Kidney (tissue), 22 donors: ENCODE measurements at places on chromosomes 7 and 10. TPM values are rescaled to one million over a fixed set of nuclear protein-coding genes. Genes with fewer than 3 reads are reported as not detected.

Gene C10orf62
- 1.6 TPM for total RNA-seq

Gene EPHA1
- 22.3 TPM for total RNA-seq

Gene GPR26
- not detected for total RNA-seq

Gene ADRB1
- 0.72 TPM for total RNA-seq

Gene GIGYF1
- 51.3 TPM for total RNA-seq

Gene TUBB8
- total RNA-seq: not detected

DNA sequence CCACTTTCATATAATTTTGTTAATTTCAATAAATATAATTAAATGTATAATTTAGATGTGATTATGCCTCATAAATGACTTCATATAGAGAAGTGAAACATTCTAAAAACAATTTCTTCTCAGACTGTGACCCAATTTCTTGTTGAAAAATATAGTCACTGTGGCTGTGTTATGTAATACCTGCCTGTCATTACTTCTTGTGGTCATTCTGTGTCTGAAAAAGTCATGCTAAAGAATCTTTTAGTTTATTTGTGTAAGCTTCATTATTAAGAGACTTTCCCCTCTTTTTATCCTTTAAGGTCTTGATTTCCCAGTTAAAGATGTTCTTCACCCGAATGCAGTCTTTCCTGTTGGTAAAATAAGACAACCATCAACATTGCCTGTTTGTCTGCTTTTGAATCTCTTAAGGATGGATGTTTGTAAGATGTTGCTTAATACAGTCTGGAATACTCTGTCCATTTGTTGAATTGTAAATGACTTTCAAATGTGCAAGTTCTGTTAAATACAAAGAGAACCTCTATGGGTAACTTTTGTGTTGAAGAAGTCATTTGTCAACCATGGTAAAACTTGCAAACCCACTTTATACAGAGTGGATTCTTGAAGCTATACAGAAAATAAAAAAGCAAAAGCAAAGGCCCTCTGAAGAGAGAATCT is 16.0 kb downstream of the KAT6B start:
- DNase-seq: no peak

DNA sequence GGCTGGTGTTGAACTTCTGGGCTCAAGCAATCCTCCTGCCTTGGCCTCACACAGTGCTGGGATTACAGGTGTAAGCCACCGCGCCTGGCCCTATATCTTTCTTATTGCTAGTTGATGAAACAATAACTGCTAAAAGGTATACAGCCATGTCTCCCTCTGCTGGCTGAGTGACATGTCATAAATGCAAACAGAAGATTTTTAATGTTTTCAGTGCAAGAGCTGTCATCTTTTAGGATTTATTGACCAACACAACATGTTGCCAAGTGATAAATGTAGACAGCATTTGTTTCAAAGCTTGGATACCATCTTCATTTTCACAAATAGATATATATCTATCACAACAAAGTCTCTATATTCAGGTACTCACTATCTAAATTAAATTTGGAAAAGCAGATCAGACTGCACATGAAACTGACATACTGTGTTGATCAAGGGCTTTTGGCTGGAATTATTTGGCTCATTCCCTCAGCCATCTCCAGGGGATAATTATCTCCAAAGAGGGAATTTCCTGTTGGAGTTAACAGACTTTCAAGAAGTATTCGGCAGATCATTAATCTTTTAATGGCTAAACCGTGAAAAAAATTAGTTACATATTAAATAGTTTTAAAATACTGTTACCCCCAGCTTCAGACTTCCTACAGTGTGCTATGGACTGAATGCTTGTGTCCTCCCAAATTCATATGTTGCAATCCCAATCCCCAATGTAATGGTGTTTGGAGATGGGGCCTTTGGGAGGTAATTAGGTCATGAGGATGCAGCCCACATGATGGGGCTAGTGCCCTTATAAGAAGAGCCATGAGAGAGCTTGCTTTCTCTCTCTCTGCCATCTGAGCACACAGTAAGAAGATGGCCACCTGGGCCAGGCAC is 41.3 kb upstream of the SRPK2 start:
- DNase-seq: peak; percentile 82

GRCh38 chr7:66145400-66146104 is 30.9 kb downstream of the CRCP start:
- DNase-seq: peak; percentile 97

DNA sequence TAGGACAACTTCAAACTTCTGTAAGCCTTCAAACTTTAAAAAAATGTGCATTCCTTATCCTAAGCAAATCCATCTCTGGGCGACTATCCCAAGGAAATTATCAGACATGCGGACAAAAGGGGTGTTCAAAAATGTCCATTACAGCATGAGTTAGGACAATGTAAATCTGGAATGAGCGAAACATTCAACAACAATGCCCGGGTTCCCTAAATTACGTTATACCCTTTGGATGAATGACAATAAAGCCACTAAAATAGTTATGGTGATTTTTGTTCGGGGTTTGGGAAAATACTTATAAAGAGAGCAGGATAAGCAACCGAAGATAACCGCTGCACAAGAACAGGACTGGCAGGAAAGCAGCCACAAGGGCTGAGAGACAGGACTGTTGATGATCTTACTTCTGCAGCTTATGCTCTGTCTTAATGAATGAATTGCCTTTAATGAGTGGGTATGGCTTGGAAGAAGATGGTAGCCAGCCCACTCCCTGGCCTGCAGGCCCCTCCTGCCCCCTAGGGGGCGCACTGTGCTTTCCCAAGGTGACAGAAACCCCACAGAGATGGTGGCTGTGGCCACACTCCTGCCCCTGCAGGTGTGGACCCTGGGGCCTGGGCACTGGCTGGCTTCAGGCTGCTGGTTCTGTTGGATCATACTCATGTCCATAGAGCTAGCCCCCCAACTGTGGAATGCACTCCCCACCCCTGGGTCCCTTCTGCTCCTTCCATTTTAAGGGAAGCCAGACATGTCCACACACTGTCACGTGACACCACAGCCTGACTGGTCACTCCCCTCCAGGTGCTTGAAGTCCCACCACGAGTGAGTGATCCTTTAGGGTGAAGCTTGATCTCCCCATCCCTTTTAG is 45.0 kb downstream of the ZCCHC24 start:
- DNase-seq: no peak

DNA sequence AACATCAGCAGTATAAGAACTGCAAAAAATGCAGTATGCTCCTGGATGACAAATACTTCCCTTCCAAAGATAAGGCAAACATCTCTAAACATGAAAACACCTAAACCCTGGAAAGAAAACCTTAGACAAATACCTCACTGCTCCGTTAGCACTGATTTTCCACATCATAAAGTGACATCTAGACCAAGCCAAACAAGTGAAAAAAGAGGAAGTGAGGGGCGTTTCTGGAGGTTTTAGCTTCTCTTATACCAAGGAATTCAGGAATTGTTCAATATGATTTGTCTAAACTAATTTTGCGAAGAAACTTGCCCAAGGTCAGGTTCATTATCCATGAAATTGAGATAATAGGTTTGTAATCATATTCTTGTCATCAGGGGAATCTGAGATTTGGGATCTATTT is 279.7 kb downstream of the ADRA2A start:
- no peak for DNase-seq

GRCh38 chr10:111081595-111081994 is 4.8 kb downstream of the ADRA2A start:
- no peak for DNase-seq

DNA sequence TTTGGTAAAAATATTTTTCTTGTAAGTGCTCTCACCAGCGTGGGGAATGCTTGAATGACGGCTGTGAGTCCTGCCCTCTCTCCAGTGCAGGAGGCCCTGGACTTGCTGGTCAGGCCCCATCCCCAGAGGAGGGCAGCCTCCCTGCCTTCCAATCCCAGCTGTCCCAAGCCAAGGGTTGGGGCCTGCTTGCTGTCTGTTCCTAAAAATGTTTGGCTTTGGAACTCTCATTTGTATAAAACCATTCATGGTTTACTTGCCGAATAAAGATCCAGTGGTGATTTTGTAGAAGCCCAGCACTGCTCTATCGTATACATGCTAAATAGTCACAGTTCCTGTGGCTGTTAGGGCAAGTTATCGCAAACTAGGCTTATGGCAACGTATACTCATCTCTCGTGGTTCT is 121.7 kb downstream of the GLRX3 start:
- no peak for DNase-seq

GRCh38 chr10:105971460-105971859 is 1193.0 kb downstream of the SORCS1 start:
- DNase-seq: no peak
